ENCODE measurements at places on chromosomes 5 and 9. TPM values are rescaled to one million over a fixed set of nuclear protein-coding genes. Genes with fewer than 3 reads are reported as not detected.

GRCh38 chr5:178786417-178786816 is 56.0 kb upstream of the ZNF354A start:
- no peak for DNase-seq

DNA sequence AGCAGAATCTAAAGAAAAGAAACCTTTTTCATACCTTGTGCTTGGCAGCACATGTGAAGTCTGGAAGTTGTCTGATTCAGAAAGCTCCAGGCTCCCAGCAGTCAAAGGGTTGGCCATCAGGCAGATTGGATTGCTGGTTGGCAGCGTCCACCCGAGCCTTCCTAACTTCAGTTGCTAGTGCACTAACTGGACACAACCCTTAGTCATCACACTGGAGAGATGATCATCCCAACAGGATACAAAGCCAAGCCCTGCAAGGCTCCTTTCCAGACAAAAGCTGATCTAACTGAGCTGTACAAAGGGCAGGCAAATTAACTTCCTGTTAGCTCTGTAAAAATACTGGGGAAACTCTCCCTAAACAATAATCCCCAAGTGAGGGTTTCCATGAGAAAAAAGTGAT is 185.6 kb downstream of the SNX18 start:
- peak; percentile 89 for DNase-seq

GRCh38 chr9:14750821-14751220 is 28.3 kb upstream of the CER1 start:
- DNase-seq: no peak

- no peak for DNase-seq
These were observed 28.8 kb upstream of the RASGRF2 start for GRCh38 chr5:80931411-80931810.

- DNase-seq: no peak
These were observed 59.5 kb upstream of the INSYN2B start for GRCh38 chr5:170039830-170040229.

GRCh38 chr9:25472085-25472607 is 206.1 kb downstream of the TUSC1 start:
- DNase-seq: no peak

DNA sequence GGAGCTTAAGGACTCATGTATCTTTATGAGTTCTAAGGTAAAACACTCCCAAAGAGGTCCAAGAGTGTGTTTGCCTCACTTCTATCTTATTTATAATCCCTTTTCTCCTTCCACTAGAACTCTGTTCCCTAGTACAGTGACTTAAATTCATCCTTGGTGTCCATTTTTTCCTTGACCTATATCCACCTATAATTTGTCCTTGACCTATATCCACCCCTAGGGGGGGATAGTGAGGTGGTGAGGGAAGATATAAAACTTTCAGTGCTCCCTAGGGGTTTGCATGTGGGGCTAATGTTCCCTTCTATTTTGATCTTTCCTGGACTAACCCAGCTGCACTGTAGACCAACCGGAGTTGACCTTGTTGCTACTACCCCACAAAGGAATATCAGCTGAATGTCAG is 83.5 kb upstream of the GNAQ start:
- DNase-seq: peak; percentile 26

- peak; percentile 96 for DNase-seq
These were observed 220.8 kb upstream of the RFX3 start for GRCh38 chr9:3746296-3747275.

GRCh38 chr9:4299005-4299795 is 668 bp downstream of the GLIS3 start:
- DNase-seq: no peak

- no peak for DNase-seq
These were observed 417.9 kb downstream of the SLCO4C1 start for GRCh38 chr5:101878190-101878589.

ISL1 gene
- total RNA-seq: not detected

TMEM38B gene
- total RNA-seq: 32.5 TPM

SELENOP gene
- total RNA-seq: 5.3 TPM

GHR gene
- 1.1 TPM for total RNA-seq

SPRY4 gene
- 1.9 TPM for total RNA-seq

C5orf52 gene
- not detected for total RNA-seq

Measured in A172 (cell line).